ENCODE measurements at places on chromosomes 3 and 15.
A peak's percentile ranks its signal among the peaks of the same experiment; 100 is the strongest.

- H3K27me3 ChIP-seq: no peaks in the 10 kb centered on the region
- H3K27ac ChIP-seq: no peak overlapping the region
- no peaks in the 10 kb centered on the region for H3K36me3 ChIP-seq
Measured at GRCh38 chr3:130299531-130299930, 45.9 kb upstream of the COL6A5 start.

- H3K36me3 ChIP-seq: no peaks in the 10 kb centered on the region
- no peaks in the 10 kb centered on the region for H3K27me3 ChIP-seq
- no peaks in the 10 kb centered on the region for H3K4me1 ChIP-seq
- no peak overlapping the region for H3K27ac ChIP-seq
- H3K4me3 ChIP-seq: no peak overlapping the region
Measured at GRCh38 chr3:151949706-151950105, 76.3 kb downstream of the SUCNR1 start.

DNA sequence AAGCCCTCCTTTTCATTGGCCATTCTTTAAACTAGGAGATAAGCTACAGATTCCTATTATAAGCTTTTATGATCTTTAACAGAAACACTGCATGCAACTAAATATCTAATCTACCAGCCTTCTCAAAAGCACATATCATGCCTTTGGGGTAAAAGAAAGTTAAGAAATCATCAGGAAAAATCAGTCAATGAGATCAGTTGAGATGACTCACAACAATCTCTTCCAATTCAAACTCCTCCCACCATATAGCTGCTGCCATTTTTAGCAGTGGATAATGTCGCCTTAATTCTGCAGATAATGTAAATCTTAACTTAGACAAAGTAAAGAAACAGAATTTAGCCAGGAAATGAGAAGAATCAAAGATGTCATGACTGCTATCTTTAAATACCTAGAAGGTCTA is 135.2 kb upstream of the BCL6 start:
- no peak for DNase-seq
- no peaks in the 10 kb centered on the region for H3K27me3 ChIP-seq

DNA sequence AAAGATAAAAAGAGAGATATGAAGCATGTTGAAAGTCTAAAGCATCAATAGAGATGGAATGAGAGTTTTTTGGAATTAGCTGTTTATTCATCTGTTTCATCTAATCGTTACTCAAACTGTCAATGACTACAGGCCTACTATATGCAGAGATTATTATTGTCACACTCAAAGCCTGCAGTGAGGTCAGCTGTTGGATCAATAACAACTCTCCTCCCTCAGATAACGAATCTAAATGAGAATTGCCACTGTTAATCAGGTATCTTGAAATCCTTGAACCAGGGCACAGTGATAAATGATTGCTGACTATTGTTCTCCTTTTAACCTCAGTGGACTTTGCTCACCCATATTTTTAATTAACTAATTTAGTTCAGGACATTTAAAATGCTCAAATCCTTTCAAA is 192.3 kb upstream of the SGO1 start:
- no peak overlapping the region for H3K4me3 ChIP-seq
- H3K36me3 ChIP-seq: no peaks in the 10 kb centered on the region
- H3K27ac ChIP-seq: no peak overlapping the region

GRCh38 chr15:34933432-34933975 is 36.0 kb downstream of the AQR start:
- H3K27ac ChIP-seq: no peak overlapping the region
- H3K27me3 ChIP-seq: no peaks in the 10 kb centered on the region
- no peaks in the 10 kb centered on the region for H3K4me1 ChIP-seq
- DNase-seq: no peak

DNA sequence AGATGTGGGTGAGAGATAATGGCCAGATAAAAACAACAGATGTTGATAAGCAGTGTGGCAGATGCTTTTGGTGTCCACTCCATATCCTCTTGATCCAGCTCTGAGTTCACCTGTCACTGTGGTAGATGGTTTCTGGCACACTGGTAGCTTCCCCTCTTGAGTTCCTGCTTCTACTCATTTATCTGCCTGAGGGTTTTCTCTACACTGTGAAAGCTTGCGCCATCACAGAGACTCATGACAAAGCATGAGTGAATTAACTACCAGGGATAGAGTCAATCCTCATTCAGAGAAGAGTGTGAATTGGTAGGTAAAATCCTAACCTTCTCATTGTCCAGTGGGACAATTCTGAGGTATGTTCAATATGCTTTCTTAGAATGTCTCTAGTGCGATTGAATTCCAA is 50.0 kb upstream of the ARHGEF26 start:
- H3K4me1 ChIP-seq: no peaks in the 10 kb centered on the region
- DNase-seq: no peak
- no peak overlapping the region for H3K27ac ChIP-seq
- no peak overlapping the region for H3K4me3 ChIP-seq
- no peaks in the 10 kb centered on the region for H3K36me3 ChIP-seq

DNA sequence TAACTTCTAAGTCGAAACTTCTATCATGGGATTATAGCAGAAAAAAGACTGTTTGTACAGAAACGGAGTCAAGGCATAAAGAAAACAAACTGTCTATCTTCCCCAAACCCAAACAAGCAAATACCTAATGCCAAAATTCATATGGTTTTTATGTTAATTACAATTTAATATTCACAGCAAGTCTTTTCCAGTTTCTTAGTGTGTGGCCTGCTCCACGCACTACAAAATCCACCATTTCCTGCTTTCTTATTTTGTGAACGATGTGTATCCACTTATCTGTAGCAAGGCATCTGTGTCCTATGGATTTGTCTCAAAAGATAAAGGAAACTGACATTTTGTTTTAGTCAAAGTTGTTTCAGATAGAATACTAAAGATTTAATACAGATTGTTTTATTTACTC is 588.0 kb upstream of the CCDC54 start:
- H3K4me1 ChIP-seq: no peaks in the 10 kb centered on the region
- DNase-seq: no peak
- H3K36me3 ChIP-seq: no peaks in the 10 kb centered on the region
- no peak overlapping the region for H3K4me3 ChIP-seq

GRCh38 chr3:124076235-124076634 is 84.3 kb upstream of the ROPN1 start:
- DNase-seq: no peak
- H3K27ac ChIP-seq: no peak overlapping the region
- H3K4me3 ChIP-seq: no peak overlapping the region
- H3K4me1 ChIP-seq: no peaks in the 10 kb centered on the region
- no peaks in the 10 kb centered on the region for H3K36me3 ChIP-seq

DNA sequence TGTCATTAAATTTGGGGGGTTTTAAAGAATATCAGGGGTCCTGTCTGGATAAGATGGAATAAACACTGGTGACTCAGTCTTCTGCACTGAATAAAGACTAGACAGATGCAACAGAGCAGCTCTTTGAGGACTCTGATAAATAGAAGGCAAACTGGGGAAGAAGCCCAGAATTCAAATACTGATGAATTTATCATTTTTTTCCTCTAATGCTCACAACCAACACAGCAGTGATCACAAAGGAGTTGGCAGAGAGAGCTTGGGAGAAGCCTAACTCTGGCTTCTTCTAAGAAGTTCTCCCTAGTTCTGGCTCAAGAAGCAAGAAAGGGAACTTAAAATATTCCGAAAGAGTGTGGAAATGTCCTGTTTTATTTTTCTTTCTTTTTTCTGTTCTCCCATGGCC is 597.8 kb downstream of the FGF12 start:
- DNase-seq: peak; percentile 13
- H3K27ac ChIP-seq: no peak overlapping the region
- H3K36me3 ChIP-seq: no peaks in the 10 kb centered on the region
- no peaks in the 10 kb centered on the region for H3K27me3 ChIP-seq

DNA sequence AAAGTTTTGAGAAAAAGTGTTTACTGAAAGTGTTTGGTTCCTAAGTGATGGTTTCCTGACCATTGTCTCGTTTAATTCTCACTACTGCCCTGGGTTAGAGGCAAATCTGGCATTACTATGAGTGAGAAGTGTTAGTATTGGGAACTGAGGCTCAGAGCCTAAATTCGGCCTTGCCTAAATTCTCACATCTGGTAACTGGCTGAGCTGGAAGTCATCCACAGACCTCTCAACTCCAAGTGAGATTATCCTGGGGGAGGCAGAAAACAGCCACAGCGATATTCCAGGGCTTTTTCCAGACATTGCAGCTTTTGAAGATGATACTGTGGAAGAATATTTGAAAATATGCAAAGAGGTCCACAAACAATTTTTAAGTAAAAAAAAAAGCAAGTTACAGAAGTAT is 85.1 kb upstream of the TRA2B start:
- DNase-seq: peak; percentile 12
- H3K4me3 ChIP-seq: no peak overlapping the region
- H3K4me1 ChIP-seq: peaks cover 14% of the 10 kb centered on the region
- no peak overlapping the region for H3K27ac ChIP-seq
- no peaks in the 10 kb centered on the region for H3K36me3 ChIP-seq
- no peaks in the 10 kb centered on the region for H3K27me3 ChIP-seq

DNA sequence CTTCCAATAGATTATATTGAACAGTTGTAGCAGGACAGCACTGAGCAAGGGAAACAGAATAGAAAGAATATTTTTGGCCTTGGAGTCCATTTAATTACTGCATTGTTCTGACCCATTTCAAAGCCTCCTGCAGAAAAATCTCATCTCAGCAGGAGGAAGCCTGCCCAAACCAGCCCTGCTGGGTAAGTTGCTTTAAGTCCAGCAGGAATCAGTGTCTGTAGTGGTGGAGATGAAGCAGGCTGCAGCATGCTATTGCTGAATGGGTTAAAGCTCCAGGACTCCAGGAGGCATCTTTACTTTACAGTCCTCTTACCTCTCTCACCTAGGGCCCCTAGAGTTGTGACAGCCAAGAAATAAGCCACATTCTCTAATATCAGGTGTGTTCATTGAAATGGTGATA is 380.3 kb upstream of the THBS1 start:
- no peak overlapping the region for H3K4me3 ChIP-seq
- H3K27ac ChIP-seq: no peak overlapping the region
- H3K4me1 ChIP-seq: peaks cover 2% of the 10 kb centered on the region
- H3K36me3 ChIP-seq: no peaks in the 10 kb centered on the region

- no peaks in the 10 kb centered on the region for H3K36me3 ChIP-seq
- H3K4me1 ChIP-seq: no peaks in the 10 kb centered on the region
- no peaks in the 10 kb centered on the region for H3K27me3 ChIP-seq
- H3K27ac ChIP-seq: no peak overlapping the region
Measured at GRCh38 chr3:5479229-5479799, 291.8 kb downstream of the EDEM1 start.

DNA sequence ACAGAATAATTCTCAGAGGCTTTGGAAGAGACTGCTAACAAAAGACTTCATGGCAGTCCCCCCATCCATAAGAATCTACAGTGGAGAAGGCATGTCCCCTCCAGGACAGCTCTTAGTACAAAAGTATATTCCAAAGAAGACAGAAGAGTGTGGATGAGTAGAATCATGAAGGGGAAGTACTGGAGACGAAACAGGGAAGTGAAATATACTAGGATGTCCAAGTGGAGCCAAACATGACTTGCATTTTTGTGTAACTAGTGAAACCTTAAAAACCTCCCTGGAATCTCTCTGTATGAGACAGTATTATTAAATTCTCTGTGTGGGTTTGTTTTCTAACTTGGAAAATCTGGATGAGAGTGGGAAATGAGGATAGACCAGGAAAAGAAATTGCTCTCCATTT is 312.4 kb downstream of the RSL24D1 start:
- H3K4me1 ChIP-seq: no peaks in the 10 kb centered on the region
- H3K27ac ChIP-seq: no peak overlapping the region
- no peak overlapping the region for H3K4me3 ChIP-seq
- no peaks in the 10 kb centered on the region for H3K36me3 ChIP-seq
- no peaks in the 10 kb centered on the region for H3K27me3 ChIP-seq
- DNase-seq: peak; percentile 43

- no peak overlapping the region for H3K4me3 ChIP-seq
- no peaks in the 10 kb centered on the region for H3K27me3 ChIP-seq
- peaks cover 71% of the 10 kb centered on the region for H3K4me1 ChIP-seq
- no peaks in the 10 kb centered on the region for H3K36me3 ChIP-seq
Measured at GRCh38 chr15:77529394-77530159, 103.1 kb downstream of the LINGO1 start.

DNA sequence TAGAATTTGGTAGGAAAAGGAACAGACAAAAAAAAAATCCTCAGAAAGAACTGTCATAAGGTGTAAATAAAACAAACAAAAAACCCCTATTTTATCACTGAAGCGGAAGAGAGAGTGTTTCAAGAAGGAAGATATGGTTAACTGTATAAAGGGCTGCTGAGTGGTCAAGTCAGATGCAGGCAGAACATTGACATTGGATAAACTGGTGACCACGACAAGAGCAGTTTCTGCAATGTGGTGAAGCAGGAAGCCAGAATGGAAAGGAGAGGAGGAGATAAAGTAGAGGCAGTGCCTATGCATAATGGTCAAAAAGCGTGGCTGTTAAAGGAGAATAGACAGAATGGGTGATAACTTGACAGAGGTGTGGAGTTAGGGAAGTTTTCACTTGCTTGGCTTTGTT is 75.3 kb downstream of the CYP19A1 start:
- H3K27ac ChIP-seq: no peak overlapping the region
- H3K4me1 ChIP-seq: peaks cover 22% of the 10 kb centered on the region
- no peak for DNase-seq
- no peak overlapping the region for H3K4me3 ChIP-seq

GRCh38 chr3:155658671-155659261 is 86.1 kb downstream of the PLCH1 start:
- H3K4me1 ChIP-seq: no peaks in the 10 kb centered on the region
- no peak overlapping the region for H3K27ac ChIP-seq
- no peak for DNase-seq
- H3K4me3 ChIP-seq: no peak overlapping the region
- H3K36me3 ChIP-seq: no peaks in the 10 kb centered on the region
- H3K27me3 ChIP-seq: no peaks in the 10 kb centered on the region

GRCh38 chr3:127304121-127304744 is 16.4 kb upstream of the PRR20G start:
- DNase-seq: no peak
- no peak overlapping the region for H3K4me3 ChIP-seq
- no peaks in the 10 kb centered on the region for H3K4me1 ChIP-seq

GRCh38 chr3:184663756-184664155 is 48.1 kb downstream of the MAGEF1 start:
- H3K36me3 ChIP-seq: no peaks in the 10 kb centered on the region
- H3K4me1 ChIP-seq: peaks cover 56% of the 10 kb centered on the region
- no peak overlapping the region for H3K4me3 ChIP-seq
- H3K27me3 ChIP-seq: no peaks in the 10 kb centered on the region
- DNase-seq: peak; percentile 61

DNA sequence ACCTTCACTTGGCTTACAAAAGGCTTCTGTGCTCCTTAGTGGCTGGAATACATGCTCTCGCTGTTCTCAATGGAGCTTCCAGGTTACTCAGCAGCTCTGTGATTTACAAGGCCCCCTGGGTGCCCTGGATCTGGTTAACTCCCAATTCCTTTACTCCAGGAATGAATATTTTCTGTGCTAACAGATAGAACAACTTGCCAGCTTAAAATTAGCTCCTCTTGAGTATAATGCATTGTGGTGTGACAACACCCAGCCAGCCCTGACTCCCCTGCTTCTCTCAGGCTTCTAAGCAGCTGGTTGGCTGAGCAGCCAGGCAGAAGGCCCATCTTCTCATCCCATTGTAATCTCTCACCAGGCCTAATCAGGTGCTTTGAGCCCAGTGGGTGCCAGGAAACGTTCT is 246.4 kb downstream of the ALCAM start:
- no peaks in the 10 kb centered on the region for H3K36me3 ChIP-seq
- peak; percentile 33 for DNase-seq
- H3K27me3 ChIP-seq: no peaks in the 10 kb centered on the region
- H3K4me1 ChIP-seq: peaks cover 8% of the 10 kb centered on the region
- H3K4me3 ChIP-seq: no peak overlapping the region
- no peak overlapping the region for H3K27ac ChIP-seq

GRCh38 chr3:150082898-150083654 is 112.4 kb upstream of the PFN2 start:
- DNase-seq: no peak
- peak overlapping the region; percentile 81 for H3K27ac ChIP-seq
- H3K4me1 ChIP-seq: peaks cover 23% of the 10 kb centered on the region
- H3K4me3 ChIP-seq: peak overlapping the region; percentile 28
- H3K36me3 ChIP-seq: no peaks in the 10 kb centered on the region
- no peaks in the 10 kb centered on the region for H3K27me3 ChIP-seq

All from muscle of leg (tissue), 16 donors.